ENCODE measurements at places on chromosomes 12 and 14. TPM values are rescaled to one million over a fixed set of nuclear protein-coding genes. Genes with fewer than 3 reads are reported as not detected.

DNA sequence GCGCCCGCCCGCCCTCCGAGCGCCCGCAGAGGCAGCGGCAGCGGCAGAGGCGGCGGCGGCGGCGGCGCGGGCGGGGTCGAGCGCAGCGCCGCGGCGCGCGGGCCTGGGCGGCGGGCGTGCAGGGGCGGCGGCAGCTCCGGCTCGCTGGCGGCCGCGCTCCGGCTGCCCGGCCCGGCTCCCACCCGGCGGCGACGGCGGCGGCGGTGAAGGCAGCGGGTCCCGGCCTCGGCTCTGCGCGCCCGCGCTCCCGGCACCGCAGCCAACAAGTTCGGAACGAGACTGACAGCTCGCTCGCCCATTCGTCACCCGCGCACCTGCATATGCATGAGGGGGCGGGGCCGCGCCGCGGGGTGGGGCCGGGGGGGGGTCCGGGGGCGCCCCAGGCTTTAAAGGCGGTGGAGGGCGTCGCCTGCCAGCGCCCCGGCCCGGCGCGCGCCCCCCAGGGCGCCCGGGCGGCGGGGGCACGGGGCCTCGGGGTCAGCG, at the start of gene JAG2:
Gene JAG2 (minus strand): TSS at position 281 of the 483 bp plus-strand sequence. CDS start 356 bp downstream, outside the sequence.
- H3K27me3 ChIP-seq = no peaks in the 10 kb centered on the region
- peak within 1 kb of the TSS; percentile 58 for H3K4me3 ChIP-seq
- peak; percentile 85 for DNase-seq
- no peaks in the 10 kb centered on the region for H3K36me3 ChIP-seq
- peaks cover 34% of the 10 kb centered on the region for H3K4me1 ChIP-seq

ASB2 gene
- 95.8 TPM for total RNA-seq

DLK1 gene
- 1.4 TPM for total RNA-seq

DNA sequence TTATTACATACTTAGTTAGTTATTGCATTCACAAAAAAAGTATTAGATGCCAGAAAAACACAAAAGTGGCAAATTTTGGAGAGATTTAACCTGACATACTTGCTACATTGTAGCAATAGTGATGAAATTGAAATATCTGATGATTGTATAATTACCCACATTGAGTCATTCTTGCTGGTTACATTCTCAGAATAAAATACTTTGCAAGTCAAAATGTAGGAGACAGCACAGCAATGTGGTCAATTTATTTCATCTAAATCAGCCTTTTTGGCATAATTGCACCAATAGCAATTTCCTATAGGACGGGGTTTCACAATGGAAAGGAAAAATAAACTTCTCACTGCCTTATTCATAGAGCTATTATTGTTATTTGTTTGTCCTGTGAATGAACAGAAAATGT, 125.0 kb upstream of the ETV6 start:
- H3K36me3 ChIP-seq = no peaks in the 10 kb centered on the region
- no peak overlapping the region for H3K4me3 ChIP-seq
- H3K4me1 ChIP-seq = no peaks in the 10 kb centered on the region
- no peak overlapping the region for H3K27ac ChIP-seq

DNA sequence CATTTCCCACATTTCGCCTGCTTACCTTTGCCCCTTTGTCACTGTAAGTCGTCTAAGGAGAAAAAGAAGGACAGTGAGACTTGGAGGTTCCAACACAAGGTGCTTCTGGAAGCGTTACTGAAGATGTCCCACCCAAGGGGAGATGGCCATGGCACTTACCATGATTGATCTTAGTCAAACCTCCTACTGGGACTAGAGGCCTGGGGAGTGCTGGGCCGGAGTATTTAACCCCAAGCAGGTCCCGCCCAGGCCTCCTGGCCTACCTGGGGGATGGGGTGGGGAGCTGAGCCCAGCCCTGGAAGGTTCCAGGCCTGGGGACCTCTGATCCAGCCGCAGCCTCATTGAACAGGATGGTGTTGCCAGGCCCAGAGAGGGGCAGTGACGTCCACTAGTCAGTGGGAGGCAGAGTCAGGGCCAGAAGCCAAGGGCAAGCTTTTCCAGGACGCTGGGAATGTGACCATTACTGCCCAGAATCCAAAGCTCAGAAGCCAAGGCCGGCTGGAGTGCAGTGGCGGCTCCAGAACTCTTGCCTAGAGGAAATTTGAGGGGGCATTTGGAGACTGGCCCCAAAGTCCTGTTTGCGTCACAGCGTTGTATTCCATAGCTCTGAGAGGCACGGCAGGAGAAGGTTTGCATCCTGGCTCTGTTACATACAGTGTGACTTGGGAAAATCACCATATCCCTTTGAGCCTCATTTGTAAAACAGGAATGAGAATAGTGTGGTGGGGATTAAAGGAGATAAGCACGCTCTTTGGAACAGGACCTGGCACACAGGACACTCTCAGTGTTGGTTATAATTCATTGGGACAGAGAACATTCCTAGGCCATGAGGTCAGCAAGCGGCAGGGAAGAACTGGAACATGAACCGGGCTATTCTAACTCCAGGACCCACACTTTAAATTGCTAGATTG, at the start of gene HPD:
Gene HPD (minus strand): TSS at position 198 of the 911 bp plus-strand sequence. CDS start 36 bp downstream, at position 162.
- H3K27ac ChIP-seq = peak within 1 kb of the TSS; percentile 84
- no peaks in the 10 kb centered on the region for H3K27me3 ChIP-seq
- H3K4me3 ChIP-seq = no peak within 1 kb of the TSS
- H3K36me3 ChIP-seq = no peaks in the 10 kb centered on the region

DNA sequence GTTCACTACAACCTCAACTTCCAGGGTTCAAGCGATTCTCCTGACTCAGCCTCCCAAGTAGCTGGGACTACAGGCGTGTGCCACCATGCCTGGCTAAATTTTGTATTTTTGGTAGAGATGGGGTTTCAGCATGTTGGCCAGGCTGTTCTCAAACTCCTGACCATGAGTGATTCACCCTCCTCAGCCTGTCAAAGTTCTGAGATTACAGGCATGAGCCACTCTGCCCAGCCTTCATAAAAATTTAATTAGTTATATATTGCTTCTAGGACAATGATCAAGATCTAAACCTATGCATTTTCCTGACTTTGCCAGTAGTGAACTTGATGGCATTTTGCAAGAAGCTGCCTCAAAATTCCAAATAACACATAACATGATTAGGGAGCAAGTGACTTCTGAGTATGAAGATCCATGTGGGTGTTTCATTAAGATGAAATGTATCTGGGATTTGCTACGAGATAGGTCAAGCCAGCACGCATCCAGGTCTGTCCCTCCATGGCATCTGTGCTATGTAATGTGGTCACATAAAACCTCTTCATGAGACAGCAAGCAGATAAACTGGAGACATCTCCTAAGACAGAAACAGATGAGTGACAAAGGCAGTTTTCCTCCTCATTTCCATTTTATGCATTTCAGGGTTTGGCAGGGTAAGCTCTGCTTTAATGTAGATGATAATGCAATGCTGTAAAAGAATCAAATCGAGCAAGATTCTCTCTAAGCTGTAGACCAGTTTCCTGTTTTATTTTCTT, 319.4 kb upstream of the ATP2B1 start:
- no peaks in the 10 kb centered on the region for H3K36me3 ChIP-seq
- no peak overlapping the region for H3K27ac ChIP-seq
- no peak overlapping the region for H3K4me3 ChIP-seq

OR6C3 gene
- not detected for total RNA-seq

DNA sequence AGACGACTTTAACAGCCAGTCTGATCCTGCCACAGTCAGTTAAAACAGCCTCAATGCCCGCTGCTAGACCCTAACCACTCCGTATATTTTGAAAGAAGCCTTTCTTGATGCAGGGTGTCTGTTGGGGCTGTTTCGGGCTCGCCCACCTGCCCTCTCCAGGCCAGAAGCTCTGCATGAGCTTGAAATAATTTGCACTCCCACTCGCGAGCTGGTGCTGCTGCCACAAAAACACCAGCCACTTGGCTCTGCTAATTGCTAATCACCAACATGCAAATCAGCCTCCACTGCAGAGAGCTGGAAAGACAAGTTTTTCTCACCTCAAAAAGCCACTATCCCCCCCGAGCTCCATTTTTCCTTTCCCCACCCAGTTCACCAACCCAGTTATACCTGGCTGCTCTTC, 15.5 kb downstream of the BAZ2A start:
- no peak overlapping the region for H3K4me3 ChIP-seq
- H3K27me3 ChIP-seq = no peaks in the 10 kb centered on the region
- peaks cover 57% of the 10 kb centered on the region for H3K36me3 ChIP-seq
- no peak for DNase-seq
- no peak overlapping the region for H3K27ac ChIP-seq

GRCh38 chr14:74551001-74551400, 57.4 kb downstream of the ISCA2 start:
- no peak overlapping the region for H3K4me3 ChIP-seq
- no peaks in the 10 kb centered on the region for H3K27me3 ChIP-seq
- H3K36me3 ChIP-seq = peaks cover 34% of the 10 kb centered on the region
- no peak overlapping the region for H3K27ac ChIP-seq

GRCh38 chr14:51188566-51189185, 51.4 kb upstream of the TMX1 start:
- H3K4me3 ChIP-seq = no peak overlapping the region
- no peaks in the 10 kb centered on the region for H3K36me3 ChIP-seq
- H3K4me1 ChIP-seq = no peaks in the 10 kb centered on the region
- no peak for DNase-seq
- H3K27ac ChIP-seq = peak overlapping the region; percentile 44

DNA sequence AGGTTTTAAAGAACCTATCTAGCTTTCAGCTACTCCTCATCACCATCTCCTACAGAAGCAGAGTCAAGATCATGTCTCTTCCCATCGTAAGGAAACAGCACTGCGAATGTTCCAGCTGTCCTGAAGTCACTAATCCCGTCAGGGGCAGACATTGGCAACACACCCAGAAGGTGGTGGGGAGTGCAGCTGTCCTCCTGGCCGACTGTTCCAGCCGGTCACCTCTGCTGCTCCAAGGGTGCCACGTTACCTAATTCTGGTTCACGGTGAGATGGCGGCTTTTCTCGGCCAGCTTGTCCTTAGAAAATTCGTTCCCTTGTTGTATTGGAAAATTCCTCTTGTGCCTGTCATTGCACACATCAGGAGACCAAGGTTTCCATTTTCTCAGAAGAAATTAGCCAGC, 196.2 kb downstream of the ZFP36L1 start:
- DNase-seq = no peak
- no peaks in the 10 kb centered on the region for H3K36me3 ChIP-seq
- H3K27ac ChIP-seq = no peak overlapping the region

TNFAIP2 gene
- total RNA-seq = 253 TPM

GRCh38 chr12:86057092-86057845, 183.2 kb downstream of the NTS start:
- H3K36me3 ChIP-seq = no peaks in the 10 kb centered on the region
- H3K4me3 ChIP-seq = no peak overlapping the region
- H3K27me3 ChIP-seq = no peaks in the 10 kb centered on the region
- H3K27ac ChIP-seq = no peak overlapping the region

AVPR1A gene
- total RNA-seq = 2.6 TPM

DNA sequence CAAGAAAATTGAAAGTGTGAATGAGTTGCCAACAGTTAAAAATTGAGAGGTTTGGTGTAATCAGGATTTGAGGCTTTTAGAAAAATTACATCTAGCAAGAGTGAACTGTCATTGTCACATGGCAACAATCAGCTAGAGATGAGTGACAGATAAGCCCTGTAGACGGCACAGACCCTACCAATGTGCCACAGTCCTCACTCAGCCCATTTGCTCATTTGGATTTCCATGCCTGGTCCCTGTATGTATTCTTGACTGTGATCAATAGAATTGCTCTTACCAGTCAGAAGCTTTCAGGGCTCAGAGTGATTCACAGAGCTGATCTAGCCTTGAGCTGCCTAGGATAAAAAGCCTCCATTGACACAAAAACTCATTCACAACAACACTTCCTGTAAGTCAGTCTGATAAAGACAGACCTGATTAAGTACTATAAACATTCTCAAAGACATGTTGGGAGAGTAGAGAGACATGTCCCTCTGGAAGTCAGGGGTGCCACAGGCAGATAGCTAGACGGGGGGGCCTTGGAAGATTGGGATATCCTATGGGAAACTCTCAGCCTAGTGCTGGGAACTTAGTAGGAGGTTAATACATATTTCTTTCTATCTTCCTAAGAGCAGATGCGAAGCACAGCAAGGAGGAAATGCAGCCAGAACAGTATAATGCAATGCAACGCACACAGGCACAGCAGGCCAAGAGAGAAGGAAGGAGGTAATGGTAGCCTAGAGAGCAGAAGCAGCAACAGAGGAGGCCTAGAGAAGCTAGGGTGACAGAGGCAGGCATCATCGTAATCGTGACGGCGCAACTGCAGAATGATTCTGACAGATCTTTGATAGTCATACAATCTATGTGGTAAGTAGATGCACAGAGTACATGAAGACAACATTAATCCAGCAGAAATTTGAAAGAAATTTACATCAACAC, 2.0 kb upstream of the PELI2 start:
- no peaks in the 10 kb centered on the region for H3K27me3 ChIP-seq
- no peaks in the 10 kb centered on the region for H3K36me3 ChIP-seq
- H3K27ac ChIP-seq = no peak overlapping the region
- no peak for DNase-seq

- no peaks in the 10 kb centered on the region for H3K36me3 ChIP-seq
- H3K4me1 ChIP-seq = no peaks in the 10 kb centered on the region
- H3K27me3 ChIP-seq = no peaks in the 10 kb centered on the region
- H3K4me3 ChIP-seq = no peak overlapping the region
- H3K27ac ChIP-seq = no peak overlapping the region
Observed at GRCh38 chr14:96065661-96066459, 26.7 kb downstream of the C14orf132 start.

GRCh38 chr14:91380610-91381371, 36.8 kb downstream of the CCDC88C start:
- peaks cover 39% of the 10 kb centered on the region for H3K4me1 ChIP-seq
- H3K27me3 ChIP-seq = no peaks in the 10 kb centered on the region
- peak; percentile 70 for DNase-seq
- no peak overlapping the region for H3K4me3 ChIP-seq
- no peak overlapping the region for H3K27ac ChIP-seq

GDF11 gene
- total RNA-seq = 8.3 TPM

DNA sequence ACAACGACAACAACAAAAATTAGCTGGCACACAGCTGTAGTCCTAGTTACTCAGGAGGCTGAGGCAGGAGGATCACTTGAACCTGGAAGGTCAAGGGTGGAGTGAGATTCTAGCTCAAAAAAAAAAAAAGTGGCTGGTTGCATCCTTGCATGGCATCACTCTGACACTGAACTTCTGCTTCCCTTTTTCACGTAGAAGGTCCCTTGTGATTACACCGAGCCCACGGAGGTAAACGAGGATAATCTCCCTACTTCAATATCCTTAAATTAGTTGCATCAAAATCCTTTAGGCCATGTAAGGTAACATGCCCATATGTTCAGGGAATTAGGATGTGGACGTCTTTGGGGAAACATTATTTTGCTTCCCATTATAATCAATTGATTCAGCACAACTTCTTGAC, 4.0 kb upstream of the PPP4R4 start:
- H3K4me1 ChIP-seq = peaks cover 9% of the 10 kb centered on the region
- H3K4me3 ChIP-seq = no peak overlapping the region
- DNase-seq = no peak

GRCh38 chr12:104291867-104292524, 11.5 kb upstream of the EID3 start:
- H3K4me3 ChIP-seq = no peak overlapping the region
- H3K27ac ChIP-seq = no peak overlapping the region
- no peaks in the 10 kb centered on the region for H3K27me3 ChIP-seq
- peaks cover 24% of the 10 kb centered on the region for H3K4me1 ChIP-seq
- H3K36me3 ChIP-seq = peaks cover 51% of the 10 kb centered on the region
- no peak for DNase-seq
